ENCODE measurements at places on chromosomes 11 and 22.

- DNase-seq = no peak
Measured at GRCh38 chr11:87020764-87021365, 16.9 kb upstream of the TMEM135 start.

GRCh38 chr11:134044514-134045284 is 24.2 kb upstream of the JAM3 start:
- no peak for DNase-seq

- no peak for DNase-seq
Measured at GRCh38 chr22:25747245-25747944, 5.4 kb downstream of the MYO18B start.

DNA sequence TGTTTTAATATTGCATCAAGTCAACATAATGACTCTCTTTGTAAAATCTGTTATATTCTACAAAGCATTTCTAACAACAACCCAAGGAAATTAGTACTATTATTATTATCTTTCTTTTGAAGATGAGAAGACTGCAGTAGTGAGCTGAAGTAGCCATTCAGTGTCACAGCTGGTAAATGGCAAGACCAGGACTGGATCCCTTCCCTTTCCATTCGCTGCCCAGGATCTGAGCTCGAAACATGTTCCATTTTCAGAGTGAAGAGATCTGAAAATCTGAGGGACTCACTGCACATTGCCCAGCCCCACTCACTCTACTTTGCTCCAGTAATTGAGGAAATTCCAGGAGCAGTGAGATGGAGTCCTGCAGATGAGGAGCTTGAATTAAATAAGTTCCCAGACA is 240.0 kb upstream of the BLID start:
- DNase-seq = no peak

DNA sequence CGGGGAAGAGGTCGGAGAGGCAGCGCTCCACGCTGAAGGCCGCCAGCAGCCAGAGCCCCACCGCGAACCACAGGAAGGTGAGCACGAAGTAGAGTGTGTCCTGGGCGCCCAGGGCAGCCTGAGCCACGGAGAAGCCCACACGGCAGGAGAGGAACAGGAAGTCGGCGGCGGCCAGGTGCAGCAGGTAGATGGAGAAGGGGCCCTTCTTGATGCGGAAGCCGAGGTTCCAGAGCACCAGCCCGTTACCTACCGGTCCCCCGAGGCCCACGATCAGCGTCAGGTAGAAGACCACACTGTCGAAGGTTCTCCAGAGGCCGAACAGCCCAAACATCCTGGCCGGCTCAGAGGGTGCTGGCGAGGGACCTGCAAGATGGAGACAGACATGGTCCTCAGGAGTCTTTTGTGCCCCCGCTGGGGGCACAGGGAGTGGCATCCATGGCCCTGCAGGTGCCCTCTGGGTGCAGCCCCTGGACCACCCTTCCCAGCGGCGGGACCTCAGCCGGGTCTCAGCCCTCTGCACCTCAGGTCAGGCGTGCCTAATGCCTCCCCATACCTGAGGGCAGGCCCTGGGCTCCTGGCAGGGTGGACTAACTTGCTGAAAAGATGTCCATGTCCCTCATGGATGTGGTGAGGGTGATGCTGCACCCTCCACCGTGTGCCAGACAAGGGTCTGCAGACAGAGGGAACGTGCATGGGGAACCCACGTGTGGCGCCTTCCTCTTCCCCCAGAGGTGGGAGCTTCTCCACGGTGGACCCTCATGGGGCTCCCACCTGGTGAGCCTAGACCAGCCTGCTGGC is at the start of gene MRGPRG:
Gene MRGPRG, minus strand, starts transcription at position 331 of the 798 bp plus-strand sequence. Its CDS starts 0 bp downstream, at position 331.
- DNase-seq = no peak

DNA sequence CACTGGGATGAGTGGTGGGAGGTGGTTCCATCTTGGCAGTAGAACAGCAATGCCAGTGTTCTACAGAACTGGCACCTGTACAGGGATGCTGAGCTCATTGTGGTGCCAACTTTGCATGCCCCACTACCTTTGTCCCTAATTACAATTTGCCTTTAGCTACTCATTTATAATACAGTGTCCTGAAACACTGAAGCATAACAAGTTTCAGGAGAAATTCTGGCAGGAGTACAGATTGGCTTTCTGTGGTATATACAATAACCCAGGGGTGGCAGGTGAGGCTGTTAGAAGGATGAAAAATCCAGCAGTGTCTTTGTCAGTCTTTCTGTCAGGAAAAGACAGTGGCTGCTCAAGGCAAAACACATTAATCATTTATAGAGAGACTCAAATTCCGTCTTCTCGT is 240.3 kb downstream of the FAM76B start:
- DNase-seq = no peak

DNA sequence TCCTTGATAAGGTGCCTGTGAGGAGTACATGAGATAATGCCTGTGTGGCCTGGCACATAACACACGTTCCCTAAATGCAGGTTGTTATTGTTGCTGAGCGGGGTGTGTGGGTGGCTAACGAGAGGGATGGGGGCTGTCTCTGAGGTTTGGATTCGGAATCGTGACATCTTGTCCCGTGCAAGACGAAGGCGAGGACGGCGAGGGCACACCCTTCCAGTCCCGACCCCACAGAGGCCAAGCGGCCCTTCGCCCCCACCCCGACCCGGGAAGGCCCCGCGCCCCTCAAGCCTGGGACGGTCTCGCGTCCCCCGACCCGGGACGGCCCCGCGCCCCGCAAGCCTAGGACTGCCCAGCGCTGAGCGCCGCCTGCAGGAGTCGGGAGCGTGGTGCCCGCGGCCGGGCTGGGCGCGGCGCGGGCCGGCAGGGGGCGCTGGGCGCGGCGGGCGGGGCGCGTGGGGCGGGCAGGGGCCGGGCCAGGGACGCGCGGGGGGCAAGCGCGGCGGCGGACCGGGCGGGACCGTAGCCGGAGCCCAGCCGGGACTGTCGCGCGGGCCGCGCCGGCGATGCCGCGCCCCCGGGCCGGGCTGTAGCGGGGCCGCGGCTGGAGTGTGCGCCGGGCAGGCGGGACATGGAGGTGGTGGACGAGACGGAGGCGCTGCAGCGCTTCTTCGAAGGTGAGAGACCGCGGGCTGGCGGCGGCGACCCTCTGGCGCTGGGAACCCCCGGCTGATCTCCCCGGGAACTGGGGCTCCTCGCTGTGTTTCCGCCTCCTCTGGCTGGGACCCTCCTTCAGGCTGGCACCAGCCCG is at the start of gene MYRF:
Gene MYRF, plus strand, starts transcription at position 520 of the 808 bp plus-strand sequence. Its CDS starts 109 bp downstream, at position 629.
- DNase-seq = no peak

GRCh38 chr11:65810046-65810868 is 23.4 kb downstream of the OVOL1 start:
- DNase-seq = no peak
